ENCODE measurements at places on chromosomes 6 and 20.

- DNase-seq = no peak
Measured at GRCh38 chr6:29589423-29590048, 4.6 kb downstream of the OR2H2 start.

GRCh38 chr6:33949877-33950435 is 146.2 kb upstream of the MLN start:
- DNase-seq = no peak

GRCh38 chr6:118580585-118581419 is 32.7 kb downstream of the PLN start:
- DNase-seq = no peak

DNA sequence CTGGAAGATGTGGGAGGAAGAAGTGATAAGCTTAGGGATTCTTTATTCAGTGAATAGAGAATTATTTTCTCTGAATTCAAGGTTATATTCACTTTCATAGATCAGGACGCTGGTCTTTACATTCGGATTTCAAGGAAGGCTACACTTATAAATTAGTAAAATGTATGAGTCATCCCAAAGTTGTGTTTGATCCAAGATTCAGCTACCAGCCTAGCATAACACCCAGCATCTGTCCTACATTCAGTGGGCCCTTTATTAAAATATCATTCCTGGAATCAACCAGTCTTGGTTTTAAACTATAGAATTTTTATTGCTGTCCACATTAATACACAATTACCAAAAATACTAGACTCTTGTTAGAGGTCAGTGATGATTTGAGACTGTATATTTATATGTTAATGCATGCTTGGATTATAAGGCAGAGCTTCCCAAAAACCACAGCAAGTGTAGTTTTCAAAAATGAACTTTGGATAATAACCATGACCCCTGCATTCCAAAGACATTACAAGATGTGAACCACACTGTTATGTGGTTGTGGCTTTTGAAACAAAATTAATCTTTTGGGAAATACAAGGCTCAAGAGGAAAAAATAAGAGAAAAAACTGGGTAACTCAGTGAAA is 210.7 kb upstream of the CNR1 start:
- no peak for DNase-seq

DNA sequence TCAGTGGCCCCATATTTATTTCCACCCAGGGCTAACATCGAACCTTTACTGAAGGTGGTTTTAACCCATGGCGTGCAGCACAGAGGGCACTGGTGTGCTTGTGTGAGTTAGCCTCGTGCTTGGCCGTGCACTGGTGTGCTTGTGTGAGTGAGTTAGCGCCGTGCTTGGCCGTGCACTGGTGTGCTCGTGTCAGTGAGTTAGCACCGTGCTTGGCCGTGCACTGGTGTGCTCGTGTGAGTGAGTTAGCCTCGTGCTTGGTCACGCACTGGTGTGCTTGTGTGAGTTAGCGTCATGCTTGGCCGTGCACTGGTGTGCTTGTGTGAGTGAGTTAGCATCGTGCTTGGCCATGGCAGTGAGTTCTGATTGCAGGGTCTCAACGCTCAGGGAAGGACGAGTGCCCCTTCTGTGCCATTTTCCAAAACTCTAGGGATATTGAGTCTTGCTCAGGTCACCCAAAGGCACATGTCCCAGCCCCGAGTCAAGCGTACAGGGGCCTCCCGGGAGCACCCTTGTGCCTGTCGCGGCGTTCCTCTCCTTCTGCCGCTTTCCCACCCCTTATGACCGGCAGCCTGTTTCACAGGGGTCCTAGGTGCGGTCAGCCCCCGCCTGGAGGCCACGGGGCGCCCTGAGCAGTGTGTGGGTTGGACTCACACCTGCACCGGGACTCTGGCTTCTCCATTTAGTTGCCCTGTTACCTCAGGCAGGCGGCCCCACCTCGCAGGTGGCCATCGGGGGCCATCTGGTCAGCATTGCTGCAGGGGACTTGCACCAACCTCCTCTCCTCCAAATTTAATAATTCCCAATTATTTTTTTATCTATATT is 399.1 kb downstream of the CDH4 start:
- no peak for DNase-seq

- DNase-seq = no peak
Measured at GRCh38 chr6:168536665-168537539, 95.9 kb downstream of the SMOC2 start.

DNA sequence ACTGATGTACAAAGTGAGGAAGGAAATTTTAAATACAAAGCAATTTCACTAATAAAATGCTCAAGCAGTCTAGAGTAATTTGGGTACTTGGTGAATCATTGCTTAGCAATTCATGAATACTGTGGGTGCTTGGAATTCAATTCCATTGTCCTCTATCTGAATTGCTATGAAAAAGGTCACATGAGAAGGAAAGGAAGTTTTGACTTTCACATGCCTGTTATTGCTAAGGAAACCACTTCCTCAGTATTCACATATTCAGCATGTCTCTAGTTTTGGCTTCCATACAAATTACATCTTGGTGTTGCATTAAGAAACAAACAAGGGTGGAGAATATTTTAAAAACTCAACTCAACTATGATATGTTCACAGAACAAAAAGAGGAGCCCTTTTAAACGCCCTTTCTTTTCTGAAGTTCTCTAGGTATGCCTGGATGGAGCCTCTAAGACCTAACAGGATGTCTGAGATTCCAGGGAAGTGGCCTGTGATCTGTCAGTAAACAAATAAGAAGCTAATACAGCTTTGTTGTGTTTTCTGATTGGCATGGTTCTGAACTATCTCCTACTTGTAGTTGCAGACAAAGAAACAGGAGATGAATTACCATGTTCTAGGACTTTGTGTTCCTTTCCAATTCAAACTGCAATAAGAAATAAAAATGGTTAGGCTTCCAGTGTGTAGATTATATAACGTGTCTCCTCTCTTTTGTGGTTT is 190.4 kb downstream of the OGFRL1 start:
- DNase-seq = no peak

- DNase-seq = peak; percentile 82
Measured at GRCh38 chr20:40692240-40693011, 3.4 kb upstream of the MAFB start.

GRCh38 chr20:890666-891057 is 25.5 kb downstream of the ANGPT4 start:
- DNase-seq = no peak

GRCh38 chr6:56259234-56260077 is 12.1 kb upstream of the COL21A1 start:
- no peak for DNase-seq

- no peak for DNase-seq
Measured at GRCh38 chr6:150347845-150348244, 21.0 kb upstream of the IYD start.

- DNase-seq = peak; percentile 92
Measured at GRCh38 chr6:89432875-89433251, at the start of gene ANKRD6. TSS of gene ANKRD6 (plus strand) at chr6:89433152. CDS start at chr6:89566977, 133,825 bp downstream.

DNA sequence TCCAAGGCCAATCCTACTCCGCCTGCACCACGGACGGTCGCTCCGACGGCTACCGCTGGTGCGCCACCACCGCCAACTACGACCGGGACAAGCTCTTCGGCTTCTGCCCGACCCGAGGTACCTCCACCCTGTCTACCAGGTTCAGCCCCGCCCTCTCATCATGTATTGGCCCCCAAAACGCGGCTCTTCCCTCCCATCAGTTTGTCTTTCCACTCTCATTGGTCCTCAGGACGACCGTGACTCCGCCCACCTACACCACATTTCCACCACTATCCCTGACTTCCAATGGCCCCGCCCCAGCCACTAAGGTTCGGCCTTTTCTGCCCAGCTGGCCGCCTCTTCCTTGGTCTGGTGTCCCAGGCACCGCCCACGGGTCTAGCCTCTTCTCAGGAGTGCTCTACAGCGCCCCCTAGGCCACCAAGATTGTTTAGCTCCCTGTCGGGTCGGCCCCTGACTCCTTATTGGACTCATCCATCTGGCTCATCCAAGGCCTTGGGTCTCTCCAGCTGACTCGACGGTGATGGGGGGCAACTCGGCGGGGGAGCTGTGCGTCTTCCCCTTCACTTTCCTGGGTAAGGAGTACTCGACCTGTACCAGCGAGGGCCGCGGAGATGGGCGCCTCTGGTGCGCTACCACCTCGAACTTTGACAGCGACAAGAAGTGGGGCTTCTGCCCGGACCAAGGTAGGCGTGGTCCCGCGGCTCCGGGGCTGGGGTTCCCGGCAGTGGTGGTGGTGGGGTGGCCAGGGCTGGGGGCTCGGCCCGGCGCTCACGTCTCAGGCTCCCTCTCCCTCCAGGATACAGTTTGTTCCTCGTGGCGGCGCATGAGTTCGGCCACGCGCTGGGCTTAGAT is 3.1 kb downstream of the MMP9 start:
- no peak for DNase-seq

GRCh38 chr20:21099751-21100577 is 6.2 kb downstream of the LINC00237 start:
- DNase-seq = no peak

Data from mesenteric fat pad (tissue), 1 donor.